ENCODE measurements at places on chromosomes 13 and 19.
A peak's percentile ranks its signal among the peaks of the same experiment; 100 is the strongest.

DNA sequence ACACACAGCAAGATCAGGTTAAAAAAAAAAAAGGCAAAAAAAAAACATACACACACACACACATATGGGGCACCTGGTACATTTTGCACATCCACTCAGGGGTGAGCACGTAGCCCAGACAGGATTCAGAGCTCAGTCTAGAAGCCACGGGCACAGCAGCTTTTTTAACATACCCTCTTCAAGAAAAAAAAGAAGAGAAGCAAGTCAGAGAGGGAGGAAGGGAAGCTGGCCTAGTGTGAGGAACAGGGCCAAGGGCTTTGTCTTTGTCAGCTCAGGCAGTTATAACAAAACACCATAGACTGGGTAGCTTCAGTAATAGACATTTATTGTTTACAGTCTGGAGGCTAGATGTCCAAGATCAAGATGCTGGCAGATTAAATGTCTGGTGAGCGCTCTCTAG lies 2.3 kb upstream of the TPM4 start:
- DNase-seq, result no peak

- DNase-seq, result peak; percentile 19
Observed at GRCh38 chr13:25371158-25371874, 458 bp upstream of the ATP8A2 start.

DNA sequence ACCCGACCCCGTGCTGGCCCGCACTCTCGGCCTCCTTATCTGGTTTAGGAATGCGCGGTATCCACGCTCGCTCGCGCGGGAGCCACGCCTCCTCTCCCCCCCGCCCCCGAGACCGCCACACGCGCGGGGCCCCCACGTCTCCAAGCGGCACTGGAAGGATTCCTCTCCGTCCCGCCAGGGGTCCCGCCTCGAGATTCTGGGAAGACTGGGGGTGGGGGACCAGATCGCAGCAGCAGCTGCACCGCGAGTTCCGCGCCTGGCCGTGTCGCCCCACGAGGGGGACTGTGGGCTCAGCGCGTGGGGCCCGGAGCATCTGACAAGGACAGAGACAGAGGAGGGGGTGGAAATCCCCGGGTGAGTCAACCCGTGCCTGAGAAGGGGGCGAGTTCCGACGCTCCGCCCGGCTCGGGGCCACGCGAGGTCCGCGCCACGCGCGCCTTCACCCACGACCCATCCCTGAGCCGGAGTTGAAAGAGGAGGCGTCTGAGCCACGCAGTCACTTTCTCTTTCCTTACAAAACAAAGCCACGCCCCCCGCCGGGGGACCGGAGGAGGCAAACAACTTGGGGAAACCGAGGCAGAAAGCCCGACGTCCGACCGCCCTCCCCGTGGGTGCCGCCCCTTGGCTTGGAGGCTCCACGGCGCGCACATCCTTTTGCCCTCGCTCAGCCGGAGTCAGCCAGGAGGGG lies 814 bp downstream of the S1PR2 start:
- DNase-seq, result no peak

- DNase-seq, result no peak
Observed at GRCh38 chr19:17080440-17080801, 4.8 kb downstream of the MYO9B start.

DNA sequence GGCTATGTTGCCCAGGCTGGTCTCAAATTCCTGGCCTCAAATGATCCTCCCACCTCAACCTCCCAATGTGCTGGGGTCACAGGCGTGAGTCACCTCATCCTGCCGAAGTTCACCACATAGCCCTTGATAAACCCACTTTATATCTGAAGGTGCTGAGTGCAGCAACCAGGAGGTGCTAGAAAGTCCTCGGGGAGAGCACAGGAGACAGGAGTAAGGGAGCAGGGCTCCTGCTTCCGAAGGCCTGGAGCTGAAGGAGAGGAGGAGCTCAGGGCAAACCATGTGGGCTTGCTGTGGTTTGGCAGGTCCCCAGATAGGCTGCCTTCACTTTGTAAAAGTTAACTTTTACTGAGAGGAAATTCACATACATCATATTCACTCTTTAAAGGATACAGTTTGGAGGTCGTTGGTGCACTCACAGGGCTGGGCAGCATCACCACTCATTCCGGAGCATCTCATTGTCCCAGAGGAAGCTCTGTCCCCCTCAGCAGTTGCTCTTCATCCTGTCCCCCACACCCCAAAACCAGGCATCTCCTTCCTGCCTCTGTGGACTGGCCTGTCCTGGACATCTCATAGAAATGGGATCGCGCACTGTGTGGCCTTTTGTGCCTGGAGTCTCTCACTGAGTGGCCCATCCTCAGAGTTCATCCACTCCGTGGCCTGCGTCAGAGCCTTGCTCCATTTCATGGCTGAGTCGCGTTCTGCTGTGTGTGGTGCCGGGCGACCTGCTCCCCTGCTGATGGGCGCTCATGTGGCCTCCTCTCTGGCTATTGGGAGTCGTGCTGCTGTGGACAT lies 49.5 kb downstream of the KDM4B start:
- no peak for DNase-seq
